Stimulated activated CD4-positive, alpha-beta T cell treated with anti-CD3 and anti-CD28 coated beads, Interleukin-1b, Interleukin-23, amount 100 ng/mL, for 24 hours (primary cell): ENCODE measurements at places on chromosomes 5 and 9.

DNA sequence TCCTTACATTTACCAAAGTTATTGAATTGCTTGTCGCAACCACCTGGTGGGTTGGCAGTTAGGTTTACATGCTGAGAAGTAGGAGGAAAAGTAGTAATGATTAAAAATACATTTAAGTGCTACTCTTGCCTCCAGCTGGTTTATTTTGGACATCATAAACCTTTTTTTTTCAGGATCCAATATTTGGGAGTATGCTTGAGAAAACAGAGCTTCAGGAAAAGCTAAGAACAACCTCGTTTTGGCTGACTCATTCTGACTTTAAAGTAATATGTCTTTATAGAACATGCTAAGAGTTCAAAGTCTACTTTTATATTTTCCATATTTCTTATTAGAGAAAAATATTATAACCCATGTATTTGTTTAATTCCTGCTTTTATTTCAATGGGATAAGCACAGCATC lies 41.7 kb upstream of the BNC2 start:
- no peak for DNase-seq

DNA sequence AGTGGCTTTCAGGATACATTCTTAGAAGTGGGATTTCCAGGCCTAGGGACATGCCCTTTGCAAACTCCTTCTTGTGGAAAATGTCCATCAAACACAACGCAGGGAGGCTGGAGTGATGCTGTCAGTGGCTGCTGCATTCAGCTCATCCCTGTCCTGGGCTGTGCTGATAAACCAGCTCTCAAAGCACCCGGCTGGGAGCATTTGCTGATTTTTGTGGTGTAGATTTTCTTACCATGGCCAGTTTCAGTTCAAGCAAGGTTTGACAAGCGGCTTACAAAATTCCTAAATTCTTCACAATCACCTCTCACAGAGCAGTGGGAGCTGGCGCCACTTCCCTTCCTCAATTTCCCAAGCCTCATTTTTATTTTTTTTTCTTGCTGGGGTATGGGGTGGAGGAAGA lies 28.2 kb downstream of the FAM163B start:
- DNase-seq = no peak

GRCh38 chr5:180830253-180831138 lies 27.9 kb upstream of the MGAT1 start:
- peak; percentile 37 for DNase-seq

GRCh38 chr9:13032585-13032984 lies 246.9 kb downstream of the MPDZ start:
- no peak for DNase-seq

GRCh38 chr5:138770977-138771376 lies 17.8 kb downstream of the CTNNA1 start:
- DNase-seq = no peak

DNA sequence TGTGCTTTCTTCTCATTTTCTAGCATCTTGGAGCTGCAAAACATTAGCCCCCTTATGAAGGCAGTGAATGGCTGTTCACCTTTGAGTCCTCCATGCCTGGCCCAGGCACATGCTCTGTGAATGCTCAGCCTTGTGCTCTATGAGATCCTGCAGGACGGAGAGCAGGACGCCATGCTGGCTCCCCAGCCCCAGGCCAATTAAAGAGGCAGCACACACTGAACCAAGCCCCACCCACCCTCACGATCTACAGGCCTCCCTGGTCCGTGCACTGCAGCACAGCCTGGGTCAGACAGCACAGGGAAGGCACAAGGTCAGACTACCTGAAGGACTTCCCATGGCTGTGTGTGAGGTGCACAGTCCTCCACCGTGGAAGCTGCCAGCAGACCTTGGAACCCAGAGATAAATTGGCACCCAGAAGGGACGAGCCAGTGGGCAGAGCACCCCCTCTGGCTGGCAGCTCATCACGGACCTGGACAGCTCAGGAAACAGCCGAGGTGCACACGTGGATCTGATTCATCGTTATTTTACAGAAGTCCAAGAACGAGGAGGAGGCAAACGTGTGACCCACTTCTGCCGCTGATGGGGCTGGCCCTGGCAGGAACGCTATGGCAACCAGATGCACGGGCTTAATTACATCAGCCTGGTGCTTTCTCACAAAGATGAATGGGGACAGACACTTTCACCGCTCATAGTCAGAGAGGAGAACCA lies 59.5 kb downstream of the OLFM1 start:
- no peak for DNase-seq

DNA sequence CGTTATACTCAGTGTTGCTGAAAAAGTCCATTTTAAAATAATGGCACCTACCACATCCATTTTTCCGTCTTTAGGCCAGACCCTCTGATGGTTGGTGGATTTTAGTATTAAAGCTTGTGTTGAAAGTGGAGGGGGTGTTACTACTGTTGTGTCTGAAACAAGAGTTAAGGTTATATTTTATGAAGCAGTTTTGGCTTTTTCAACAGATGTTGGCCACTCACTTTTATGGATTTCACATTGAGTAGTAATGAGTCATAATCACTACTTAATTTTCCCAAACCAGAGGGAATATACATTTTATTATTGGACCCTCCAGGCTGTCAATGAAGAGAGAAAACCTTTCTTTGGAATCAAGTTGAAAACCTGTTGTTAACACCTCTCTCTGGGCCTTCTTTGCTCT lies 88.0 kb downstream of the TRIO start:
- DNase-seq = no peak

DNA sequence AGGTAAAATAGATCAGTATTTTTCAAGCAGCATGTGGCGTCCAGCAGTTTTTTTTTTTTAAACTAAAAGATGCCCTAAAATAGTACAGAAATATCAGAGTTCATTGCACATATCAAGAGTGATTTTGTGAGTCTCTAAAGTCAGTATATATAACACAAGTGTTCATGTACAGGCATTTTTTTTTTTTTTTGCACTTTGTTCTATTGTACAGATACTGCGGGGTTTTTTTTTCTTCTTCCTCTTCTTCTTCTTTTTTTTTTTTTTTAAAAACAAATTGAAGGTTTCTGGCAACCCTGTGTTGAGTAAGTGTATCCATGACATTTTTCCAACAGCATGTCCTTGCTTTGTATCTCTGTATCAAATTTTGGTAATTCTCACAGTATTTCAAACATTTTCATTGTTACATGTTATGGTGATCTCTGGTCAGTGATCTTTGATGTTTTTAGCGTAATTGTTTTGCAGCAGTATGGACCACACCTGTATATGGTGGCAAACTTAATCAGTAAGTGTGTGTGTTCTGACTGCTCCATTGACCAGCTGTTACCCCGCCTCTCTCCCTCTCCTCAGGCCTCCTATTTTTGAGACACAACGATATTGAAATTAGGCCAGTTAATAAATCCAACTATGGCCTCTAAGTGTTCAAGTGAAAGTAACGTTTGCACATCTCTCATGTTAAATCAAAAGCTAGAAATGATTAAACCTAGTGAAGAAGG lies 76.8 kb downstream of the TRIO start:
- DNase-seq = no peak

GRCh38 chr5:157186309-157187045 lies 5.8 kb downstream of the ITK start:
- DNase-seq = no peak

- DNase-seq = no peak
These were observed 879.8 kb upstream of the DMAC1 start for GRCh38 chr9:8679371-8679822.
